NCI-H2081 treated with DMSO at 0.1 percent for 48 hours (cell line): ENCODE measurements at places on chromosomes 4 and X.

- DNase-seq, result no peak
Observed at GRCh38 chr4:6594826-6595355, 19.9 kb downstream of the MAN2B2 start.

- no peak for DNase-seq
Observed at GRCh38 chr4:157165935-157166610, 54.5 kb upstream of the GRIA2 start.

- no peak for DNase-seq
Observed at GRCh38 chr4:163414275-163414674, 59.3 kb downstream of the TKTL2 start.

DNA sequence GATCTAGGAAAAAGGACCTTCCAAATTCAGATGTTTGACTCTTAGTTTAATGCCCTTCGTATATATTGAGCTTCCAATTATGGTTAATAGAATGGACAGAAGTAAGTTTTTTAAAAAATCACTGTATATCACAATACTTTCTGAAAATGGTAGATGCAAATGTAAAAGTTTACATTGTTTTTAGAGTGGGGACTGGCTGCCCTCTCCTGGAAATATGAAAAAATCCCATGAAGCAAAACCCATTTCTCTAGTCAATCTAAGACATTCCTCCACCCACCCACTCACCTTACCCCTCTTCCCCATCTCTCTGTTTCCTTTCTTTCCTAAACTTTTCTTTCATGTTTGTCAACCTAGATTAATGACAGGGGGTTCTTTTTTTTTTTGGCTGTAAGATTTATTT, 134.5 kb downstream of the ARHGAP6 start:
- DNase-seq, result no peak

DNA sequence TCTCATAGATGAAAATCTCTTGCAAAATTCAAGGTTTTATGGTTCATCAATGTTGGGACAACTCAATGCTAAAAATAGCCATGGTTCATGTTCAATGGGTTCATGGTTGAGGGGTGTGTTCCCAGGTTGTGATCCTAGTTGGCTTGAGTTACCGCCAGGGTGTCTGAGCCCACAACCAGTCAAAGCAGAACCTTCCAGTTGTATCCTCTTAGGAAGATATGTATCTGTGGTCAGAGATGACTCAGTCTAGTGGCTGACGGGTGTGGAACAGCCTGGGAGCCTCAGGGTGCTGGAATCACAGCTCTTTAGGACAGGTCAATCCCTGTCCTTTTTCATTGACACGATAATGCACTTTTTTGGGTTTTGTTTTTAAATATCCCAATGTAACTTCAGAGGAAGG, 192.3 kb upstream of the NR3C2 start:
- no peak for DNase-seq

DNA sequence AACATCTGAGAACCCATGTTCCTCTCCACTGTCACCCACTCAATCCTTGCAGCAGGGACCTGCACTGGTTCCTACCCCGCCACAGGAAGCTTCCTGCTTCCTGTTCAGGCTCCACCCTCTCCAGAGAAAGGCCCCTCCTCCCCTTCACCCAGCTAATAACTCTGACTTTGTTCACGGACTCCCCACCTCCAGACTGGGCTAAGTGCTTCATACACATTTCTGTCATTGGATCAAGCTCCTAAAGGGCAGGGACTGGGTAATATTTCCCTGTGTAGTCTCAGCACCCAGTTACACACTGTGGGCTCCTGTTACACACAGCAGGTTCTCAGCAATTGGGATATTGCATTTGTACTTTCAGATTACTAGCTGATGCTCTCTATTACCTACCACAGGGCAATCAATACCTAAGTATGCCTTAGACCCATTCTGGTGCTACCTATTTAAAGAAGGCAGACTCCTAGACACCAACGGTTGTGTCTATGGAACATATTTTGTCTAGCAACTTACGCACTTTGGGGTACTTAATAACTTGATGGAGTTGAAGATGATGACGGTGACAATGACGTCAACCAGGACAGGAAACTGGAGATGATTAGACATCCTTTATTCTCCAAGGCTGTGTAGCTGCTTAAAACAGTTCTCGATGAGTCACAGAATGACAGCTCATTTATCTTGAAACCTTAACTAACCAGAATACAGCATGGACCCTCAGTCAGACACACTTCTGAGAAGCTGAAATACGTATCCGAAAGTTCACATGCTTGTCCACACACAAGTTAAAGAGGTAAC, 58.1 kb downstream of the MAML3 start:
- no peak for DNase-seq

DNA sequence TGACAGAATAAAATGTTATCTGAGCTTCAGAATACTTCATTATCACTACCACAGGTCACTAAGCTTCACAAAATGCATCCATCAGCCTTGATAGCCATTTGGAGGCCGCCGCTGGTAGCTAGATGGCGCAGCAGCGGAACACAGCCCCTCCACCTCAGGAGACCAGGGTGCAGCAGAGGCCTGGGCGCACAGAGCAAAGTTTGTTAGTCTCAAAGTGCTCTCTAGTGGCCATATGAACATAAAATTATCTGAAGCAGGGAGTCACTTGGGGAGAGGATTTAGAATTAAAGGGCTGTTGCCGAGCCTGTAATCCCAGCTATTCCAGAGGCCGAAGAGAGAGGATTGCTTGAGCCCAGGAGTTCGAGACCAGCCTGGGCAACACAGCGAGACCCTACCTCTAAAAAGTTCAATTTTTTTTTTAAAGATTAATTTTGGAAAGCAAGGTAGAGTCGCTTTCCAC, 8.1 kb upstream of the DCTD start:
- DNase-seq, result peak; percentile 64

GRCh38 chrX:47239199-47239598, 6.4 kb downstream of the USP11 start:
- no peak for DNase-seq

DNA sequence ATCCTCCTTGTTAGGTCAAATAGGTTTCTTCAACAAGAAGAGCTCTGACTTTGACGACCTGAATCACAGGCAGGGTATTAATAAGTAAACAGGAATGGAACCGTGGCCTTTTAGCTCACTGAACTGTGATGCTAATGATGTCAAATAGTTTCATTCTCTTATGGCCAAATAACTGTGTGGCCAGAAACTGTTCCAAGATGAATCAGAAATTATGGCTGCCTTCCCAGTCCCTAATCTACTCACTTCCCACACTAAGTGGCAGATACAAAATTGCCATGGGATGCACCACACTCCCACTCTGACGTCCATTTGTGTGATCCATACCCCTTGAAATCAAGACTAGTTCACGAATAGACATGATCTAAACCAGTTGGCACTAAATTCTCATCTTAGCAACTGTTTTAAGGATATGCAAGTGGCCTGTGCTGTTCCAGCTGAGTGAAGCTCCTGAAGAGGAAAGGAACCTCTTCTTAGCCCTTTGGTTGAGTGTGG, 455.4 kb downstream of the IL15 start:
- DNase-seq, result no peak

GRCh38 chr4:93243262-93243661, 585.3 kb upstream of the ATOH1 start:
- DNase-seq, result no peak

DNA sequence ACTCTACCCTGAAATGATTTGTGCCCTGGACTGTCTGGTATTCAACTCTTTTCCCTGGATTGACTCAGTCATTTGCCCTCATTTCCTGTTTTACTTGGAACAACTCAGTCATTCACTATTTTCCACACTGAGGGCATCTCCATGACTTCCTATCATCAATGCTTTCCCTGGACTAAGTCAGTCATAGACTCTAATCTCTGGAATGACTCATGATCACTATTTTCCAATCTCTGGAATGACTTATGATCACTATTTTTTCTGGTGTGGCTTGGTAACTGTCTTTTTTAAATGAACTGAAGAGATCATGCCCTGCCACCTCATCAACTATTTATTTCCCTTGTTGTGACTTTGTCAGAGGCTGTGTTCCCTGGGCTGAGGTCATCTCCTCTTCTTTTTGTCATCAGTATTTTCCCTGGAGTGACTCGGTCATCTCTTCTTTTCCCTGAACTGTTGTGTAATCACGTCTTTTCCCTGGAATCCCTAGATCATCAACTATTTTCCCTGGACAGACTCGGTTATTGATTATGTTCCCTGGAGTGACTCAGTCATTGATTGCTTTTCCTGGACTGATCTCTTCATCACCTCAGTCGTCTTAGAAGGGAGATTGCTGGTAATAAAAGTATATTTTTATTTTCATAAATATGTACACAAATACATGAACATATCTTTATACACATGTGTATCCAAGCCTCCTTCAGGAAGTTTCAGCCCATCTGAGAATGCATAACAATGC, 327.1 kb upstream of the VCX start:
- DNase-seq, result no peak

DNA sequence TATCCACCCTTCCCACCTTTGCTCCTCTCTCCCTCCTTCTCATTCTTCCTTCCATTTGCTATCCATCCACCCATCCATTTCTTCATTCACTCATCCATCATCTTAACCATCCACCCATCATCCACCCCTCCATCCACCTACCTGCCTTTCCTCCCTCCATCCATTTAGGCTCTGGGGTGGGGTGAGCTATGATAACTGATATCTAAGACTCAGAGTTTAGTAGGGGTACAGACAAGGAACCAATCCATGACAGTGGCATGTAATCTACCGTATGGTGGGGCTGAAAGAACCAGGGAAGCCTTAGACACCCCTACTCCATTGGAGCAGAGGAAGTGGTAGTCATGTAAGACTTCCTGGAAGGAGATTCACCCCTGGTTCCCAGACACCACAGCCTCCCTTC, 23.2 kb downstream of the PSAPL1 start:
- DNase-seq, result no peak

GRCh38 chrX:13248867-13249486, 70.9 kb downstream of the ATXN3L start:
- no peak for DNase-seq

DNA sequence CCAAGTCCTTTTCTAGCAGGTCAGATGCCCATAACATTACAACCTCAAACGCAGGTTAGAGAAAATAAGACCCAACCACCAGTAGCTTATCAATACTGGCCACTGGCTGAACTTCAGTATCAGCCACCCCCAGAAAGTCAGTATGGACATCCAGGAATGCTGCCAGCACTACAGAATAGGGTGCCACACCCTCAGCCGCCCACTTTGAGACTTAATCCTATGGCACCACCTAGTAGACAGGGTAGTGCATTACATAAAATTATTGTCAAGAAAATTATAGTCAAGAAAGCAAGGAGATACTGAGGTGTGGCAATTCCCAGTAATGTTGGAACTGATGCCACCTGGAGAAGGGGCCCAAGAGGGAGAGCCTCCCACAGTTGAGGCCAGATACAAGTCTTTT, 19.9 kb upstream of the TRIM61 start:
- no peak for DNase-seq

DNA sequence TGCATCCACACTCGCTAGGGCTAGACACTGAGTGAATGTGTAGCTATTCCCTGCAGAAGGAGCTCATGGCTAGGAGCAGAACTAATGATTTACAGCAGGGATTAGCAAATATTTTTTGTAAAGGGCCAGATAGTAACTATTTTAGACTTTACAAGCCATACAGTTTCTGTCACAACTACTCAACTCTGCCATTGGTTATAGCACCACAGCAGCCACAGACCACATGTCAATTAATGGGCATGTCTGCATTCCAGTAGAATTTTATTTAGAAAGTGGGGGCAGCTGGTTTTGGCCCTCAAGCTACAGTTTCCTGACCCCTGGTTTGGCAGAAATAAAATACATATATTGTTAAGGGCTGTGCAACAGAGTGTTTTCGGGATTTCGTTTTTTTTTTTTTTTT, 192.6 kb downstream of the FRMPD4 start:
- no peak for DNase-seq

DNA sequence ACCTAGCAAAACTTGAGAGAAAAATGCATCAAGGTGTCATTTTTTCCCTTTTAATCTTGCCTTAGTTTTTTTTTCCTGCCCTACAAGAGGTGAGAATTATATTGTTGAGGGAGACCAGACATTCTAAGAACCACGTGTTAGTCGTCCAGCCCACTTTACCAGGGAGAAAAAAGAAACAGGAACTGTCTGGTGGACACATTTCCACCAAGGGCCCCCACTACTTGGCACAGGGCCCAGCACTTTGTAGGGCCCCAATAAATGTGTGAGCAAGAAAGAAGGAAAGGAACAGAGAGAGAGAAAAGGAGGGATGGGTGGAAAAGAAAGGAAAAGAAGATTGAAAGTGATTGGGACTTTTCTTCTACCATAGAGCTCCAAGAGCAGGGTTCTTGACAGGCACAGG, 3.9 kb upstream of the EGFL6 start:
- DNase-seq, result no peak

DNA sequence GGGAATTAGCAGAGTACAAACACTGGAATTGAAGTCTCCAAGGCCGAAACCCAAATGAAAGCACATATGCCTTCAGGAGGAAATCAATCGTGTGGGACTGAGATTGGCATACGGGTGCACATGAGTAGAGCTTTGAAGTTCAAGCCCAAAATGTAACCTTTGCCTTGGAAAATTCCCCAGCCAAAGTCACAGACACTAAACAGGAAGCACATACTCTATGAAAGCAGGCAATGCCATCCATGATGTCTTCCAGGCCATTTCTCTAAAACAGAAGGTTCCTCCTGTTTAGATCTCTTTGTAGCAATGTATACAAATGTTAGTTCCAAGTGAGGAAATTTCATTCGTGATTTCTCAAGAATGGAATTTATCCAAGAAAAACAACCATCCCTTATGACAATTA, 162.5 kb downstream of the COL4A6 start:
- no peak for DNase-seq

DNA sequence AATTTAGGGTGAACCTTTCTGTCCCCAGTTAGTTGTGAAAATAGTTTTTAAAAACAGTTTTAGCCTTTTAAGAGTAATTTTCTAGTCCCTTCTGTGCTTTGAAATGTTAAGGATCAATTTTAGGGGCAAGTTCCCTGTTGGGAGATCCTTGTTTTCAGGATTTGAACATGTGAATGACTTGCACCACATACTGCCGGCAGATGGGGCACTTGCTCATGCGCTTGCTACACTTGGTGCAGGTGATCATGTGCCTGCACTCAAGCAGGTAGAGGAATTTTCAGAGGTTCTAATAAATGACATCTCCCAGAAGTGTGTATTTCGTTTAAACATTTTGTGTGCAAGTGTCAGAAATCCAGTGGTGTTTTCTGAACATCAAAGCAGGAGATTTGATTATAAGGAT, 195.9 kb downstream of the CHM start:
- DNase-seq, result no peak

- no peak for DNase-seq
Observed at GRCh38 chr4:16496501-16496900, 270.2 kb upstream of the TAPT1 start.

GRCh38 chr4:40749717-40750460, at the start of gene NSUN7:
Gene NSUN7 (plus strand): TSS chr4:40749955. CDS start chr4:40750694, 739 bp downstream.
- peak; percentile 22 for DNase-seq

- DNase-seq, result no peak
Observed at GRCh38 chrX:45956191-45956870, 588.9 kb downstream of the ZNF674 start.

- no peak for DNase-seq
Observed at GRCh38 chrX:154333837-154334271, 38.3 kb downstream of the TKTL1 start.

DNA sequence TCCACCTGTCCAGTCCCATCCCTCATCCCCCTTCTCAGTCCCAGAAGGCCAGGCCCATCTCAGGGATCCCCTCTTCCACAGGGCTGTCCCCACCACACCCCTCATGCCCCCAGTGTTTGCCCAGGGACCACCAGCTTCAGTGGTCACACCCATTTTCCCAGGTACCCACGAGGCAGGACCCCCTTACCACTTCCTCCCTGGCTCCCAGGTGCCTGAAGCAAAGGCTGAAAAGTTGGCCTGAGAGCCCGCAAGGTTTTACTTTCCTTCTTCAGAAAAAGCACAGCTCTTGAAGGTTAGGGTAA, 7.8 kb downstream of the TMEM271 start:
- no peak for DNase-seq
